ENCODE measurements at places on chromosomes 6 and 20.

DNA sequence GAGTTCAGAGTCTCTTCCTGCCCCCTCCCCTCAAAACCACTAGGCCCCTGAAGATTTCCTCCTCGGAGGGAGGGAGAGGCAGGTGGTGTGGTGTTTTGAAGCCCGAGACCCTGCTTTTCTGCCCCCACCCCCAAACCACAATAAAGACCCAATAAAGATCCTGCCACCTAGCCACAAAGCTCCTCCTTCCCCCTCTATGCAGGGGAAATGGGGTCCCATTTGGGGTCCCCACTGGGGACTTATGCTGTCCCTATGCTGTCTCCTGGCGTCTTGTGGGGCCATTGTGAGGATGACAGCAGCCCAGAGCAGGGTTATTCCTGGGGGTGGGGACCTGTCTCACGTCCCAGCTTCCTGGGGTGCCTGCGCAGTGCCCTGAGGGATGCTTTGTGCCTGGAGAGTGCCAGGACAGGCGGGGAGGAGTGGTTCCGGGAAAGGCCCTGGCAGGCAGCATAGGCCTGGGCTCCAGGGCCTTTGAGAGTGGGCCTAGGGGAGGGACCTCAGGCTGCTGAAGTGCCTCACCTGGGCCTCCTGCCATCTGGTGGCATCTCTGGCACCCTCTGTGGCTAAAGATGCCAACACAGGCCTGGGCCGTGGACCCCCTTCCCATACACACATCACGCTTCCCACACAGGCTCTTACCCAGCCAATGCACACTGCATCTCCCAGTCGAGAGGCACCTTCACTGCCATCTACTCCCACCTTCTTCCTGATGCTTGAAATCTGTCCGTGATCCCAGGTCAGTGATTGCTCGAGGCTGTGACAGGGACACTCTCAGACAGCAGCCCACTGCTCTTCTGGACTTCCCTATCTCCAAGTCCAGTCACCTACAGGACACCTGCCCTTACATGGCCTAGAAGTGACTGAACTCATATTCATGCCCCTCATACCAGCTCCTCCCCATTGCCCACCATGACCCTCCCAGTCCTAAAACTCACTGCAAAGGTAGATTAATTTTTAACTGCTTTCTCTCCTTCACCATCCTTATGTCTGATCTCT, 7.9 kb upstream of the ARMC12 start:
- H3K27me3 ChIP-seq = peaks cover 1% of the 10 kb centered on the region
- H3K4me1 ChIP-seq = peaks cover 36% of the 10 kb centered on the region
- DNase-seq = no peak
- H3K4me3 ChIP-seq = peak overlapping the region; percentile 85
- H3K27ac ChIP-seq = peak overlapping the region; percentile 89
- no peaks in the 10 kb centered on the region for H3K36me3 ChIP-seq

DNA sequence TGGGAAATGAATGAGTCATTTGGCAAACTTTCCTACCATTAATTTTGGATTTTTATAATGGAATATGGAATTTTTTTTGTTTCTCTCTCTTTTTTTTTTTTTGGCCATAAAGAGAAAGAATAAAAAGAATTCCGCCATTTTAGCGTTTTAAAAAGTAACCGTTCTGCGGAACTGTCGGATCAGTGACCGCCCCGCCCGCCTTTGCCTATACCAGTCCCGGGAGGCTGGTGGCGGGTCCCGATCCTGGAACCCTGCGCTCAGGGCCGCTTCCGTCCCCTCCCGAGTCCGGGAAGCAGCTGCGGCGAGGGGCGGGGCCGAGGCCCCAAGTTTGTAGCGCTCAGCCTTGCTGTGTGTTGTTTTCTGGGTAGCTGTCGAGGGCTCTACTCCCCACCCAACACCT, 609 bp downstream of the L3MBTL1 start:
- peaks cover 35% of the 10 kb centered on the region for H3K27me3 ChIP-seq
- H3K4me3 ChIP-seq = peak overlapping the region; percentile 74
- no peak for DNase-seq
- H3K27ac ChIP-seq = no peak overlapping the region
- H3K36me3 ChIP-seq = no peaks in the 10 kb centered on the region

DNA sequence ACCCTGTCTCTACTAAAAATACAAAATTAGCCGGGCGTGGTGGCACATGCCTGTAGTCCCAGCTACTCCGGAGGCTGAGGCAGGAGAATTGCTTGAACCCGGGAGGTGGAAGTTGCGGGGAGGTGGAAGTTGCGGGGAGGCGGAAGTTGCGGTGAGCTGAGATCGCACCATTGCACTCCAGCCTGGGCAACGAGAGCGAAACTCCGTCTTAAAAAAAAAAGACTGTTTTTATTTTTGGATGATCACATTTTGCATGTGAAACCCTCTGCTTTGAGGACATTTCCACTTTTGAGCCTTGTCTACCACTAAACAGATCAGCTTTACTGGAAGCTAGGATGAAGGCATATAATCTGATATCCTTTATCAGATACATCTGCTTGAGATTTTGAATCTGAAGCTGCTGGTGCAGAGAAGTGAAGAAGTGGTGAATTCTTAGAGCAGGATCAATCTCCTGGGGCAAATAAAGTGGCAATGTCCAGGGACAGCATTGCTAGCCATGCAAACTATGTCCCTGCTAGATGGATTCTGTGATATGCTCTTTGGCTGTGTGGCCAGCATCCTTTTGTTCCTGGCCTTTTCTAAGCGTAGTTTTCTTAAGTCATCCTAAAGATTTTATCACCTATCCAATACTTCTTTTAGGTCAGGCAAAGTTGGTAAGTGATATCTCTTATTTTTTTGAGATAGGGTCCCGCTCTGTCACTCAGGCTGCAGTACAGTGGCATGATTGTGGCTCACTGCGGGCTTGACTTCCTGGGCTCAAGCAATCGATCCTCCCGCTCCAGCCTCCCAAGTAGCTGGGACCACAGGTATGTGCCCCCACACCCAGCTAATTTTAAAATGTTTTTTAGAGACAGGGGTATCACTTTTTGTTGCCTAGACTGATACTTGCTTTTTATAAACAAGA, 23.3 kb downstream of the RBL1 start:
- DNase-seq = no peak
- H3K4me1 ChIP-seq = peaks cover 31% of the 10 kb centered on the region
- peaks cover 10% of the 10 kb centered on the region for H3K36me3 ChIP-seq
- H3K27ac ChIP-seq = peak overlapping the region; percentile 93

- peaks cover 5% of the 10 kb centered on the region for H3K27me3 ChIP-seq
- H3K4me1 ChIP-seq = peaks cover 24% of the 10 kb centered on the region
- no peak for DNase-seq
- no peak overlapping the region for H3K4me3 ChIP-seq
- H3K27ac ChIP-seq = no peak overlapping the region
- H3K36me3 ChIP-seq = no peaks in the 10 kb centered on the region
Observed at GRCh38 chr20:8097307-8097706, 34.8 kb upstream of the PLCB1 start.

GRCh38 chr6:25035512-25036435, 100.0 kb upstream of the RIPOR2 start:
- H3K4me3 ChIP-seq = no peak overlapping the region
- H3K4me1 ChIP-seq = peaks cover 29% of the 10 kb centered on the region
- peak overlapping the region; percentile 55 for H3K27ac ChIP-seq

DNA sequence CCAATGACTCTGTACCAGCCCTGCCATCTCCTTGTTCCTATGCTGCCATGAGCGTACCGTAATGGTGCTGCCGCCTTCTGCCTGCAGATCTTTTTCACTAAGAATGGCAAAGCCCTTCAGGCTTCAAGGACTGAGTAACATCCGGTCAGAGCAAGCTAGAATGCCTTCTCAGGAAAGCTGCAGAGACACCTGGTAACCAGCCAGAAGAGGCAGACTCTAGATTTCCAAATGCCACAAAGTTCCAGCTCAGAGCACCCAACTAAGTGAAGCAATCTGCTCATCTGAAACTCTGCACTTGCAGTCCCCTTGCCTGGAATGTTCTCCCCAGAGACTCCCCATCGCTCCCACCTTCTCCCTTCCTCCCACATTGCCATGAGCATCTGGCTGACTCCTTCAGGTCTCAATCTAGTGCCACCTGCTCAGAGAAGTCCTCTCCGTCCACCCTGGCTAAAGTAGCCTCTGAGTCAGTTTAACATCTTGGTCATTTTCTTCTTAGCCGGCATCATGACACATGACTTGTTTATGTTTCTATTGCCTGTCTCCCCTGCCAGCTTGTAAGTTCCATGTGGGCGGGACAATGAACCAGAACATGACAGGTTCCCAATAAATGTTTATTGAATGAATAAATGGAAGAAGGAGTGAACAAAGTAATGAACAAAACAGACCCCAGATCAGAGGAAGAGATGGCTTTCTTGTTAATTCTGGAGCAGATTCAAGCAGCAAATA, 6.9 kb upstream of the OCSTAMP start:
- DNase-seq = peak; percentile 42
- peaks cover 6% of the 10 kb centered on the region for H3K27me3 ChIP-seq

- no peak overlapping the region for H3K27ac ChIP-seq
- H3K36me3 ChIP-seq = no peaks in the 10 kb centered on the region
- peaks cover 9% of the 10 kb centered on the region for H3K27me3 ChIP-seq
- no peaks in the 10 kb centered on the region for H3K4me1 ChIP-seq
Observed at GRCh38 chr6:168082860-168083513, 4.0 kb upstream of the FRMD1 start.

GRCh38 chr20:31913431-31914157, 38.3 kb downstream of the PDRG1 start:
- no peak overlapping the region for H3K27ac ChIP-seq
- H3K27me3 ChIP-seq = peaks cover 40% of the 10 kb centered on the region
- no peaks in the 10 kb centered on the region for H3K36me3 ChIP-seq

DNA sequence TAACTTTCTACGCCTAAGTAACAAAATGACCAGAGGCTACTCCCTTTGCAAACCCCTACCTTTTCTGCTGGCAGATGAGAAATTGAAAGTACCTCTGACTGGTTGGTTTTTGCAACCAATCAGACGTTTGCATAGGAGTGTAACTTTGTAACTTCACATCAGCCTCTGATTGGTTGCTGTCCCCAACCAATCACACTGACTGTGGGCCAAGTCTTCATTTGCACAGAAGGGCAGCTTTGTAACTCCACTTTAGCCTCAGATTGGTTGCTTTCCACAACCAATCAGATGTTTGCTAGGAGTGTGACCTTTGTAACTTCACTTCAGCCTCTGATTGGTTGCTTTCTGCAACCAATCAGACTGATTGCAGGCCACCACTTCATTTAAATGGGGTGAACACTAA, 89.1 kb downstream of the ME1 start:
- no peak overlapping the region for H3K27ac ChIP-seq
- H3K36me3 ChIP-seq = peaks cover 27% of the 10 kb centered on the region
- no peaks in the 10 kb centered on the region for H3K4me1 ChIP-seq
- no peak overlapping the region for H3K4me3 ChIP-seq

- peaks cover 78% of the 10 kb centered on the region for H3K4me1 ChIP-seq
- H3K27me3 ChIP-seq = no peaks in the 10 kb centered on the region
Observed at GRCh38 chr6:15429141-15430110, 183.6 kb downstream of the JARID2 start.

DNA sequence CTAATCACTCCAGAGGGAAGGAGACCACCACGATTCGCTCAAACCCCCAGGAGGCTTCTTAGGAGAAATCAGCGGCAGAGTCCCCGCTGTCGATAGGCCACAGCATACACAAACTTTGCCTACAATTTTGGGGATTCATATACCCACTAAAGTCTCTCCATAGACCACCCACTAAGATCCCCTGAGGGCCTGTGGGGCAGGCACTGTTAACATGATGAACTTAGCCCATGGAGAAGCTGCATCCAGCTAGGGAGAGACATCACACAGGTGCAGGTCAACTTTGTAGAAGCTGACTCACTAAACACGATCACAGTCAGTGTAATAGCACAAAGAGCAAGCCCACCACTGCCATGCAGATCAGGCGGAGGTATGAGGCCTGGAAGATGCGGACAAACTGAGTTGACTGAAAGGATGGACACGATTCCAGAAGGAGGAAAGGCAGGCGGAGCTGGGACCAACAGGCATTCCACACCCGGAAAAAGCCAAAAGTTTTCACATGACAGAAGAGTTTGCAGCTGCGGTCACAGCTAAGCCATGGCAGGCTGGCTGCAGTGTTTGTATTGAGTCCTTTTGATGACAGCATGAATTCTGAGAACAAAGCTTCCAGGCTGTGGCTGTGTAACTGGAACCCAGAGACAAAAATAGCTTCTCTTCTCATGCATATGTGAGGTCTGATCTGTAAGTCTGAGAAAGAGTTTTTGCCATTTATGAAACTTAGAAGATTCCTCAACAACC, 75.7 kb upstream of the QKI start:
- peak overlapping the region; percentile 3 for H3K4me3 ChIP-seq
- no peaks in the 10 kb centered on the region for H3K36me3 ChIP-seq
- DNase-seq = peak; percentile 29
- peaks cover 20% of the 10 kb centered on the region for H3K4me1 ChIP-seq
- H3K27ac ChIP-seq = no peak overlapping the region

- peaks cover 2% of the 10 kb centered on the region for H3K27me3 ChIP-seq
- no peak overlapping the region for H3K27ac ChIP-seq
- H3K4me3 ChIP-seq = no peak overlapping the region
- DNase-seq = peak; percentile 14
- peaks cover 45% of the 10 kb centered on the region for H3K4me1 ChIP-seq
Observed at GRCh38 chr6:63352544-63353285, 32.9 kb upstream of the LGSN start.

- peak; percentile 92 for DNase-seq
- H3K4me1 ChIP-seq = peaks cover 47% of the 10 kb centered on the region
- H3K27ac ChIP-seq = peak overlapping the region; percentile 94
Observed at GRCh38 chr6:8108031-8108660, 5.8 kb upstream of the EEF1E1 start.

DNA sequence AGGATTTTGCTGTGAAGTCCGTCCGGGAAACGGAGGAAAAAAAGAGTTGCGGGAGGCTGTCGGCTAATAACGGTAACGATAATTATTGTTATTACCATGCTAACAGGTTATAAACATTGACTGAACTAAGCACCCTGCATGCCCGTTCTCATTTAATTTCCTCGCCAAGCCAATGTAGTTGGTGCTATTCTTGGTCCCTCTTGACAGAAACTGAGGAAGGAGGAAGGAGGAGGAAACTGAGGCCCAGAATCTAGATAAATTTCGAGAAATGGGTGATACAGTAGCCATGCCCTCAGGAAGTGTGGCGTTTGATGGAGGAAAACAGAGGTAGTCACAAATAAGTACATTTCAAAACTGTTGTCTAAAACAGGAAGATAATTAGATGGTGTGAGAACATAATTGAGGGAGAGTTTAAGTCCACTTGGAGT, 474 bp downstream of the TPX2 start:
- peaks cover 6% of the 10 kb centered on the region for H3K4me1 ChIP-seq
- no peaks in the 10 kb centered on the region for H3K36me3 ChIP-seq
- H3K27me3 ChIP-seq = no peaks in the 10 kb centered on the region
- no peak for DNase-seq
- no peak overlapping the region for H3K4me3 ChIP-seq

DNA sequence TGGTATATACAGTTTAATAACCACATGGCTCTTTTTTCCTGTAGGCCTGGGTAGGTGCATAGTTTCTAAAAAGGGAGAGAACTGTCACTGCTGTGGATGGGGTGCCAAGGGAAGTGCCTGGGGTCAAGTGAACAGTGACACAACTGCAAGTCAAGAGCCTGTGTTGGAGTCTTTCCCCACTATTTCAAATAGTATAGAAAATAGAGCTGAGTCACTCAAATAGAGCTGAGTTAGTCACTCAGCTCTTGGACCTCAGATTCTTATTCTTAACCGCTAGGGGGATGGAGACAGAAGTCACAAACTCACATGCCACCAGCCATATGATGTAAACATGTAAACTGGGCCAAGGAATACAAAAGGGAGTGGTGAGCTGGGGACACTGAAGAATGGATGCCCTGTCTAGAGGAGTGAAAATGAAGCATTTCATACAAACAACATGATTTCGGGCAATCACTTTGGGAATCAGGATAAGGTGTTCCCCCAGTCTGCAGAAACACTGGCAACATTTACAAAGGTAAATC, 2.1 kb downstream of the NQO2 start:
- peaks cover 35% of the 10 kb centered on the region for H3K4me1 ChIP-seq
- no peak overlapping the region for H3K4me3 ChIP-seq
- H3K27me3 ChIP-seq = no peaks in the 10 kb centered on the region
- H3K36me3 ChIP-seq = peaks cover 9% of the 10 kb centered on the region
- DNase-seq = peak; percentile 87
